ENCODE measurements at places on chromosomes 11 and 22.

GRCh38 chr11:2892215-2892966 is 6.8 kb upstream of the CDKN1C start:
- peak; percentile 21 for DNase-seq

DNA sequence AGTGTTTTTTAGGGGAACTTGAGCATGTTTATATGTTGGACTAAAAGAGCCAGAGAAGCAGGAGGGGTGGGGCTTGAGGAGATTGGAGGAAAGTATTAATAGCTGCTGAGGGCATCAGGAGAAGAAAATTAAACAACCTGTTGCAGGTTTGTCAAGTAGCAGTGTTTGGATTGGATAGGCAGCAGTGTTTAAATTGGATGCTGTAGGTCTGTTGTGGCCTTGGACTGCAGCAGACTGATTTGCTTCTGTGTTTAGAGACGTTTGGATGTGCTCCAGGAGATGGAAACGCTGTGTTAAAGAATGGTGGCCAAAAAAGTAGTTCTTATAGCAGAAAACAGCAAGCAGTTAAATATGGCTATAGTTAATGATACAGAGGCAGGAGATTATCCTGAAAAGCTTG is 5.7 kb downstream of the EIF3L start:
- no peak for DNase-seq

- no peak for DNase-seq
These were observed 274.0 kb downstream of the BRD1 start for GRCh38 chr22:49553518-49554295.

DNA sequence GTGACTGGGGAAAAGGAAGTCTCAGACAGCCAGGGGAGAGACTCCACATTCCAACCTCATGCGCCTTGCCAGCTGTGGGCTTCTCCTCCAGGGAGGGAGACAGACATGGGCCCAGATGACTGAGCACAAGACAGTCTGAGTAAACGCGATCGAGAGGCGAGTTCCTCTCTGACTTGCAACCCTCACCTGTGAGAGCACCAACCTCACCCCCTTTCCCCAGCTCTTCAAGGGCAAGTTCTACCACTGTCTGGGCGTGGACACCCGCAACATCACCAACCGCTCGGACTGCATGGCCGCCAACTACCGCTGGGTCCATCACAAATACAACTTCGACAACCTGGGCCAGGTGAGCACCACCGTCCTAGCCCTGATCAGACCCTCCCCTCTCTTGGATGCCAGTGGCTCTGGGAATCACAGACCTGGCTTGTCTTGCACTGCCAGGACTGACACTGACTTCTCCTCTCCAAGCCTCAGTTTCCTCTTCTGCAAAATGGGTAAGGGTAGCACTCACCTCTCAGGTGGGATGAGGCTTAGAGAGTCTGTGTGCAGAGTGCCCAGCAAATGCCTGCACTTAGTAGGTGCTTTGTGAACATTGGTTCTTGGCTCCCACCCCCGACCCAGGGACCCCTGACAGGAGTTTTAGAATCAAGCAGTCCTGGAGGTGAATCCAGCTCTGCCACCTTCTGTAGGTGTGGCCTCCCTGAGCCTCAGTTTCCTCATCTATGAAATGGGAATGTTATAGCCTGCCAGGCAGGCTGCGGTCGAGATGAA is 95.3 kb downstream of the CACNA1I start:
- no peak for DNase-seq

- DNase-seq, result no peak
These were observed 30.1 kb downstream of the ST14 start for GRCh38 chr11:130189492-130190210.

DNA sequence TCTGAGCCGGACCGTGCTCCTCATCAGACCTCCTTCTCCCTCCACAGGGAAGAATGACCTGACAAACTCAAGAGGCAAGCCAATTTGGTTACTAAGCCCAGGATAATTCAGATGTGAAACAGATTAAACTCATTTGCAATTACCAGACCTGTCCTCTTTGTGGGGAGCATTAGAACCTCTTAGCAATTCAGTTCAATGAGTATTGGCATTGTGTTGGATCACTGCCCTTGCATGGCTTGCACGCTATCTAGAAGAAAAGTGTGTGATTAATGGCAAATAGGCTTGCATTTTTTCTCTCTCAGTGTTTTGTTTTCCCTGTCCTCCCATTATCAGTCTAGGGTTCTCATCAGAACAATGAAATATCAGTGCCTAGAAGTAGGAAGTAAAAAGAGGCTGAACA is 365.6 kb downstream of the OPCML start:
- no peak for DNase-seq

- no peak for DNase-seq
These were observed at the start of gene PLEKHB1 for GRCh38 chr11:73645972-73646631. Gene PLEKHB1, plus strand, starts transcription at chr11:73646581. Its CDS starts 28 bp downstream, at chr11:73646609.

GRCh38 chr11:69721745-69722144 is 17.9 kb upstream of the FGF19 start:
- DNase-seq, result no peak

DNA sequence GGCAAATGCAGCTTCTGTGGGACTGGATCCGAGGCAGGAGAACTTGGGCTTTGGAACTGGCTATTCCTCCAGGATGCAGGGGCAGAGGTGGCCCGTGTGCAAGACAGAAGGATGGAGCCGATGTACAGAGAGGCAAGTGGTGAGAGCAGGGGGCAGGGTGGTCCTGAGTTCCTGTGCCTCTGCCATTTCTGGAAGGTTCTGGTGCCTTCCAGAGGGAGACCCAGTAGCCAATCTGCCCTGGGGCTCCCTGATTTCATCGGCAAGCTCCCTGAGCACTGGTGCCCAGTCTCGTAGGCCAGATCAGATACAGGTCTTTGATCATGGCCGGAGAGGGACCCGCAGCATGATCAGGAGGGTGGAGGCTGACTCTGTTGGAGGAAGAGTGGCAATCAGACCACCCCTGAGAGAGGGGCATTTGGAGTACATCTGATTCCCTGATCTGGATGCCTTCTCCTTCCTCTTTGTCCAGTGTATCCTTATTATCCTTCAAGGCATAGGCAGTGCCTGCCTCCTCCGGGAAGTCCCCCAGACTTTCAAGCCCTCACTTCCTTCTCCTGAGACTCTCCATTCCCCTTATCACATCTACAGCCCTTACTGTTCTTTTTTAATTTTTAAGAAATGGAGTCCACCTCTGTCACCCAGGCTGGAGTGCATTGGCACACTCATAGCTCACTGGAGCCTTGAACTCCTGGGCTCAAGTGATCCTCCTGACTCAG is 9.7 kb downstream of the MRGPRD start:
- DNase-seq, result no peak

DNA sequence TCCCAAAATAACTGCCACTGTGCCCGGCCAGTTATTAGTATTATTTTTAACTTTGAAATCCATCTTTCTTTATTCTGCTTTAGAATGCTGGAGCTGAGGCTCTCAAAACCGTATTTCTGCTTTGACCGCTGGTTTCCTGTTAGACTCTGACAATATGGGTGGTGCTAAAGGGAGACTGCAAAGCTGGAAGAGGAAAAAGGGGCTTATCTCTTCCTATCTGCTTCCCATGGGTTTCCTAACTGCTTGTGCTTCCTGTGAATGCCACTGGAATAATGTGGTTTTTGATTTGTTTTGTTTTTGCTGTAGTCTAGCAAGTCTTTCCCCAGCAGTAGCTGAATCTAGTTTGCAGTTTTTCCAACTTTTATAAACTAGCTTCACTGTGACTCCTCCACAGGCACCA is 43.6 kb downstream of the XRRA1 start:
- DNase-seq, result no peak

GRCh38 chr11:1844221-1845094 is 5.7 kb downstream of the TNNI2 start:
- DNase-seq, result no peak

- no peak for DNase-seq
These were observed 656 bp downstream of the SRRD start for GRCh38 chr22:26484360-26484706.

GRCh38 chr11:15837901-15838489 is 518.4 kb downstream of the SOX6 start:
- no peak for DNase-seq

DNA sequence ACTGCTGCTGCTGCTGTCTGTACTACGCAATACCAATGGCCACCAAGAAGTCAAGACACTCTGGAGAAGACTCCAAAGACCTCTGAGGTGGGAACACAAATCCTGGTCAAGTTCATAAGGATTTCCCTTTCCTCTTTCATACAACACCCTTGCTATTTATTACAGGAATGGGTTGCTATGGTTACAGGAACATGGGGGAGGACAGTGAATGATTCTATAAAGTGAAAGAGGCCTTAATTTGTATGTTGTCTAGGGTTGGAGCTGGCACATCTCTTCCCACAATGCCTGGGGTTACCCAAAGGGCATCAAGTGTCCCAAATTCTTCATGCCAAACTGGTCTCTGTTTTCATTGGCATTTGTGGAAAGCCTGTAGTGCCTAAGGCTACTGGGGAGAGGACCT is 11.4 kb upstream of the SEC14L3 start:
- DNase-seq, result no peak

- DNase-seq, result no peak
These were observed 53.3 kb upstream of the CD5 start for GRCh38 chr11:61049063-61049377.

GRCh38 chr11:120303004-120303637 is 22.0 kb upstream of the TLCD5 start:
- peak; percentile 22 for DNase-seq

DNA sequence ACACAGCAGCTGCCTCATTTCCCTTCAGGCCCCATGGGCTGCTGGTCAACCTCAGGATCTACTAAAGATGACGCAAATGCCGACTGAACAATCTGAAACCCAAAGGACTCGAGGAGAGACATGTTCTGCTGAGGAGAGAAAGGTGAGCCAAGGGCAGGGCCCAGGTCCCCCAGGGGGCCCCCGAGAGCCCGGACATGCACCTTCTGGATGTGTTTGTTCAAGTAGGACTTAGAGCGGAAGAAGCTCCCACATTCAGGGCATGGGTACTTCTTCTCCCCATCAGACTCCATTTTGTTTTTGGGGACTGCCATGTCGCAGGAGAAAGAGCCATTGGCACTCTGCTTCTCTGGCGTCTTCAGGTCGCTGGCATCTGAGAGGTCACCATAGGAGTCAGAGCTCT is 19.3 kb downstream of the PATZ1 start:
- no peak for DNase-seq

DNA sequence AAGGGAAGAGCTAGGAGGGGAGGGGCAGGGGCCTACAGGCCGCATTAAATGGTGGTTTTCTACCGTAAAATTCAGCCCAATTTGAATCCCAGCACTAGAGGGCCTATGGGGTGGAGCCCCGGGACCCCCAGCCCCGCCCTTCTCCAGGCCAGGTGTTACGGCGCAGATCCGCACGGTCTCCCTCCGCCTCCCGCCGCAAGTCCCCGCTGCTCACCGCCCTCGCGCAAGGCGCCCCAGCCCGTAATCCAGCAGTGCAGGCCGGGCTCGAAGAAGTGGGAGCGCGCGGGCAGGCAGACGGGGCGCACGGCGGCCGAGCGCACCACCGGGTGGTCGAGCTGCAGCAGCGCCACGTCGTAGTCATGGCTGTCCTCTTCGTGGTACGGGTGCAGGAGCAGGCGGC is 17.3 kb downstream of the KCTD17 start:
- DNase-seq, result no peak

DNA sequence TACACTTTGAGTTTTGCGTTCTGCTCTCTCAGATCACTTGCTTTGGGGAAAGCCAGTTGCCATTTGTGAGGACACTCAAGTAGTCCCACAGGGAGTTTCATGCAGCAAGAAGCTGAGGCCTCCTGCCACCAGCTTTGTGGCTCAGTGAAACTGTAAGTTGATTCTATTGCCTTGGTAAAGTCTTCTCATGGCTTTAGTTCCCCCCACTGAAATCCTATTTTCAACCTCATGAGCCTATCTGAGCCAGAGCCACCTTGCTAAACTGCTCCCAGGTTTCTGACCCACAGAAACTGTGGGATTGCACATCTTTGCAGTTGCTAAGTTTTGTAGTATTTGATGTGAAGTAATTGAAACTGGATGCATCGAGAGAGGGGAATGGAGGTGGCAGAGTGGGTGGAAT is 85.4 kb upstream of the TOP3B start:
- DNase-seq, result no peak

DNA sequence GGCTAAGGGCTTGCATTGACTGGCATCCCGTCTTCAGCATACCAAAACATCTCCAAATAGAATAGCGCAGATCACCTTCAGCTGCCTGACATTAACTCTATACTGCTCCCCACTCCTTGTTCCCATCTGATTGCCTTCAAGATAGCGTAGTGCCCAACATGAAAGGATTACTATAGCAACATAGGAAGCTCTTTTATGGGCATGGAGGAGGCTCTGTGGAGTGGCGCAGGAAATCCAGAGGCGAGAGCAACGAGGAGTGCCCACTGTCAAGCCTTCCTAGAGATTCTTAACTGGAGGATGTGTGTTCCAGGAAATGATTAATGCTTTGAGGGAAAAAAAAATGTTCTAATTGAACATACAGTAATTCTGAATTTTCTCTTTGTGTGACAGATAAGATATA is 213.3 kb downstream of the CADM1 start:
- peak; percentile 66 for DNase-seq

GRCh38 chr11:113505541-113506375 is 30.6 kb upstream of the DRD2 start:
- no peak for DNase-seq

DNA sequence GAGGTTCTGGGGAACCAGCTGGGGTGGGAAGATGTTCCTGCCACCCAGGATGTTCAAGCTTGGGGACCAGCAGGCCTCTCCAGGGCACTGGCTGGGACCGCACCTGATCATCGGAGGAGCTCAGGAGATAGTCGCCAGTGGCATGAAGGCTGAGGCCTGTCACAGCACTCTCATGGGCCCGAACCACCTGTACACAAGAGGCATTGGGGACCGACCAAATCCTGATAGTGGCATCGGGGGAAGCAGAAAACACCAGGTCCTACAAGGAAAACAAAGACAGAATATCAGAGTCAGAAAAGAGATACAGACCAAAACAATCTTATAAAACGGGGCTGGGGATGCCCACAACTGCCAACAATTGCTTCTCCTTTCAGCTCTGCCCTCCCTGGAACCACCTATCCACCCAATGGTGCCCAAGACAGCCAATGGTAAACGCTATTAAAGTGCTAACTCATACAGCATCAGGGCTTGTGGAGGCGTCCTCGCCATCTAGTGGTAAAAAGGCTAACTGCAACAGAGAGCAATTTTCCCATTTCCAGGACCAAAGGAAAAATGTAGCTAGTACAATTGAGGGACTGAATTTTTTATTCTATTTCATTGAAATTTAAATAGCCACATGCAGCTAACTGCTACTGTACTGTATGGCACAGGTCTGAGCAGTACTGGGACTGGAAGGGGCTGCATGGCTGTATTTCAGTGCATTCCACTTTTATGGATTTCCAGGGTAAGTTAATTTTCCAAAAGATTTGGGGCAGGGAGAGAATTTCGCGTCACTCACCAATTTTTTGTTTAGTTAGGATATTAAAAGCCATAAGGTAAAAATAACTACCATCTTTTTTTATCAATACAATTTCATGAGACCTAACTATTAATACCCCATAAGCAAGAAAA is 7.1 kb downstream of the PRPF19 start:
- DNase-seq, result no peak

Data from NCI-H1417 treated with DMSO at 0.1 percent for 48 hours (cell line).